ENCODE measurements at places on chromosomes 2 and 18. TPM values are rescaled to one million over a fixed set of nuclear protein-coding genes. Genes with fewer than 3 reads are reported as not detected.

EFR3B gene
- polyA plus RNA-seq: 0.04 TPM

DES gene
- not detected for polyA plus RNA-seq

IL1A gene
- polyA plus RNA-seq: not detected

TYMS gene
- 1.0 TPM for polyA plus RNA-seq

OTOS gene
- polyA plus RNA-seq: not detected

ERFE gene
- not detected for polyA plus RNA-seq

OTOF gene
- polyA plus RNA-seq: not detected

VWC2L gene
- not detected for polyA plus RNA-seq

PAX8 gene
- 0.85 TPM for polyA plus RNA-seq

DNAJC5G gene
- not detected for polyA plus RNA-seq

TEX44 gene
- not detected for polyA plus RNA-seq

CIDEA gene
- polyA plus RNA-seq: not detected

ADRA2B gene
- not detected for polyA plus RNA-seq

KCNG3 gene
- polyA plus RNA-seq: not detected

CCDC150 gene
- polyA plus RNA-seq: 0.63 TPM

SRD5A2 gene
- not detected for polyA plus RNA-seq

L3MBTL4 gene
- 0.61 TPM for polyA plus RNA-seq

CD226 gene
- polyA plus RNA-seq: 3.8 TPM

GAD1 gene
- polyA plus RNA-seq: not detected

UBE2F gene
- polyA plus RNA-seq: 48.4 TPM

TCF7L1 gene
- 1.0 TPM for polyA plus RNA-seq

ASAP2 gene
- not detected for polyA plus RNA-seq

IL37 gene
- polyA plus RNA-seq: not detected

KIAA2012 gene
- polyA plus RNA-seq: not detected

PEX13 gene
- polyA plus RNA-seq: 10.0 TPM

SERPINB7 gene
- polyA plus RNA-seq: not detected

RTTN gene
- 5.0 TPM for polyA plus RNA-seq

SFXN5 gene
- polyA plus RNA-seq: 2.8 TPM

AFF3 gene
- polyA plus RNA-seq: 85.9 TPM

SPEG gene
- polyA plus RNA-seq: not detected

Measured in IgD-negative memory B cell (primary cell).